ENCODE measurements at places on chromosomes 6 and 20. TPM values are rescaled to one million over a fixed set of nuclear protein-coding genes. Genes with fewer than 3 reads are reported as not detected.

Gene IL20RA
- not detected for total RNA-seq

Gene GABRR2
- 0.24 TPM for total RNA-seq

Gene FOXQ1
- total RNA-seq = not detected

Gene RHAG
- not detected for total RNA-seq

Gene GSTA2
- total RNA-seq = not detected

Gene DPPA5
- not detected for total RNA-seq

Gene CCND3
- 28.5 TPM for total RNA-seq

Gene CRISP3
- total RNA-seq = not detected

Gene MAPK13
- 0.60 TPM for total RNA-seq

Gene FAM83C
- not detected for total RNA-seq

Gene SLC52A3
- total RNA-seq = not detected

Gene SOBP
- total RNA-seq = 4.1 TPM

Gene FOXC1
- total RNA-seq = 10.4 TPM

Gene OSER1
- 46.4 TPM for total RNA-seq

Gene SLC17A9
- 19.8 TPM for total RNA-seq

Gene PRDM13
- 1.4 TPM for total RNA-seq

Gene SAMD5
- total RNA-seq = 0.11 TPM

Gene EPB41L1
- total RNA-seq = 21.9 TPM

Gene IPCEF1
- total RNA-seq = not detected

Gene DLK2
- 7.1 TPM for total RNA-seq

Gene DOK5
- total RNA-seq = 0.53 TPM

Gene MYB
- total RNA-seq = 0.60 TPM

Gene KCNG1
- total RNA-seq = 183 TPM

Gene CAGE1
- 0.03 TPM for total RNA-seq

Gene ZNF391
- 3.7 TPM for total RNA-seq

Gene CHMP4B
- total RNA-seq = 39.5 TPM

Gene GHRH
- not detected for total RNA-seq

Gene UST
- total RNA-seq = 2.8 TPM

Gene WFDC2
- 1.1 TPM for total RNA-seq

Gene SLC24A3
- total RNA-seq = 2.0 TPM

Gene TM9SF4
- 22.5 TPM for total RNA-seq

Gene RAET1E
- total RNA-seq = 1.3 TPM

Gene TRIM15
- total RNA-seq = not detected

Gene EEF1A2
- 49.6 TPM for total RNA-seq

Gene SLC12A5
- not detected for total RNA-seq

Gene LIME1
- total RNA-seq = 9.4 TPM

Gene SNAP91
- 0.57 TPM for total RNA-seq
